ENCODE measurements at places on chromosomes 6 and 20. TPM values are rescaled to one million over a fixed set of nuclear protein-coding genes. Genes with fewer than 3 reads are reported as not detected.

Gene SNAI1
- total RNA-seq, result not detected

DNA sequence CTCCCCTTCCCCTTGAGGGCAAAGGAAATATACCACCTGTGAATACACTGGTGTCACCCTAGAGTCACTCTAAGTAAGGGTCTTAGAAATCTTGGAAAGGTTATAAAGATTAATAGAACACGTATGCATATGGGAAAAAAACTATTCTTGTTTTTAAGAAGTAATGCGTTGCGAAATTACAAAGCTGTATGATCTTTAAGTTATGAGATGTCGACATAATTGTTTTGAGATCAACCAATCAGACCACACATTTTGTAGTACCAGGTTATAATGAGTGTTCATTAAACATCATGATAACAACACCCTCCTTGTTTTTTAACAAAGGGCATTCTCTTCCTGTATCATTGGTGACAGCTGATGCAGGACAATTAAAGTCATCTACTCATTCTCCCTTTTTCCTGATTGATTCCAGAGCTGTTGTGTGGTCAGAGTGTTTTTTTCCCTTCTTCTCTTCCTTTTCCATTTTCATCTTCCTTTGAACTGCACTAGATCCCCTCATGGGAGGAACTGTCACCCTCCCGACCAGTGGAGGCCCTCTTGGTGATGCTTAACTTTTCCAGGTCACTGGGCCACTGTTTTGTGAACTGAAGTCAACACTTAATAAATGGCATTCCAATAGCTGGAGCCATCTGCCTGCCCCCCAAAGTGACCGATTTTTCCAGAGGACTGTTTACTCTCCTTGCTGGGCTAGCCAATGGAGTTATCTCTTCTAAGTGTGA is 37.0 kb downstream of the PRDM1 start:
- no peak for DNase-seq

DNA sequence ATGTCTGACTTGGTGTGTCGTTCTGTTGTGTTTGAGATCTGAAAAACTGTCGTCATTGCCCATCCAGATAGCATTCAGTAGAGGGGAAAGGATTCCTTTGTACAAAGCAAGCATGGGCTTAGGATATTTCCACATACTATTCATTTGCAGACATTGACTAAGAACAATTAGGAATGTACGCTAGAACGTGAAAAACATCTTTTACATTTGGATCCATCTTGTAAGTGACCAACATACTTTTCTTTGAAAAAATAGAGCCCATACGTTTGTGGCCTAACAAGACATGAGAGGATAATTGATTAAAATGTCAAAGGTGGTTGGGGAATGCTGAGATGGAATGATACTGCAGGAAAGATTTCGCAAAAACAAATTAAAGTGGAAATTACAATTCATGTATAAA is 225.8 kb upstream of the QKI start:
- DNase-seq, result no peak

GRCh38 chr6:137351890-137352289 is 132.7 kb upstream of the IFNGR1 start:
- DNase-seq, result no peak

- DNase-seq, result no peak
Observed at GRCh38 chr6:144853603-144854002, 568.5 kb downstream of the UTRN start.
